ENCODE measurements at places on chromosomes 12 and 14.
A peak's percentile ranks its signal among the peaks of the same experiment; 100 is the strongest.

DNA sequence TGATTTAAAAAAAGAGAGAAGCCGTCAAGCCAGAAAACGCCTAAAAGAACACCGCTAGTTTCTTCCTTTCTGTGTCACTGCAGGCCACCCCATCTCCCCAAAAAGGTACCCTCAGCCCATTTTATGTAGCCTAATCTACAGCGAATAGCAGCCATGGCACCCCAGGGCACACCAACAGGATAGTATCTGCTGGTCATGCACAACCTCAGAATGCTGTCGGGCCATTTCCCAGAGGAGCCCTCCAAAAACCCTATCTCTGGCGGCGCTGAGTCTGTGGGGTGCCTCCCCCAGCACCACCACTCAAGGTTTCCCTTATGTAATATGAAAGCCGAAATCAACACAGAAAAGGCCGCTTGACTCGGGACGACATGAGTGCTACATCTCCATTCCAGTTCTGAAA, 98.9 kb downstream of the BCL11B start:
- DNase-seq, result no peak

- DNase-seq, result no peak
Measured at GRCh38 chr14:93153121-93153520, 31.6 kb downstream of the MOAP1 start.

- peak; percentile 26 for DNase-seq
Measured at GRCh38 chr12:102879144-102879763, 37.8 kb downstream of the PAH start.

DNA sequence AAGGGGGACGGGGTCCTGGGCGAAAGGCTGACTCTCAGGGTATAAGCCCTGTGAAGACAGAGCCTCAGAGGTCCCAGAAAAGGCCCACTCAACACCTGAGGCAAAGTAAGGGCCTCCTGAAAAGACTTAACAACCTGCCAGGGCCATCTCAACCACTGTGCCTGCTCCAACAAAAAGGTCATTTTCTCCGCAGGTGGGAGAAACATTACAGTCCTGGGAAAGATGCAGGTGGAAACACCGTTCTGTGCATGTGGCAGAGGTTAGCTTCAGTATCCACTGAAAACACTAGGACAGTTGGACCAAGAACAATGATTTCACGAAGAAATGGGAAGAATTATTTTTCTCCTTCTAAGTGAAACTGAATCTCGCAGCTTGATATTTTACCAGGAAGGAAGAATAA, 50.9 kb downstream of the CCDC88C start:
- no peak for DNase-seq

DNA sequence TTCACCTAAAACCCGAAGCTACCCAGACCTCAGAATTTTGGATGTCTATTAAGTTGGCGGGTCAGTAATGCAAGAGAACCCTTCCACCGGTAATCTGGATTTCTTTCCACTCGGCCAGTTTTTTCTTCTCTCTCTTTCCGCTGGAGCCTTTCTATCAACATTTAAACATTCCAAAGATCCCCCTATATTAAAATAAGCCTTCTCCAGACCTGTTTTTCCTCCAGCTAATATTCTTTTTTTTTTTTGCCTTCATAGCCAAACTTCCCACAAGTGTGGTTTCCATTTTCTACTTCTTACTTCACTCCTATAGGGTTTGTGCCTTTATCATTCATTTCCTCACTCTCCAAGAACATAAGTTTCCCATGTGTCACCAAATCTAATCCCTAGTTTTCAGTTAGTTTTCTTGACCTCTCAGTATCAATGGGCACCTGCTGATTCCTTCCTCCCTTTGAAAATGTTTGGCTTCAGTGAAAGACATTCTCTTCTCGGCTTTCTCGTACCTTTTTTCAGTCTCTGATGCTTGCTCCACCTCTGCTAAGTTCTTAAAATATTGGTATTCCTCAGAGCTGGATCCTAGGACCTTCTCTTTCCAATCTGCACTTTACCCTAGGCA, 583 bp upstream of the SDR39U1 start:
- no peak for DNase-seq

DNA sequence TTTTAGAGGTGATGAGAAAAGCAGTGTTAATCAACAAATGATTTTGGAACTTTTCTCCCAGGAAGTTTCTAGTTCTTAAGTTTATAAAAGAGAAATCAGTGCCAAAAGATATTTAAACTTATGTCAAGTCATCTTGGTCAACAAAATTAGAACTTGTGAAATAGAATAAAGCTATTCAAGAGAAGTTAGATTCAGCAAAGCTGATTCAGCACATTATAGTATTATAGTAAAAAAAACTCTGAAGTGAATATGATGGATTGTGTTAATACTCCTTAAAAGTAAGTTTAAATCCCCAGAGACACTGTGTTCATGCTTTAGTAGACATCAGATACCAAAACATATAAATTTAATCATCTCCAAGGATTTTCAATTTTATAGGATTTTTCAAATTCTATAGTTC, 210.2 kb upstream of the RPL10L start:
- DNase-seq, result no peak

DNA sequence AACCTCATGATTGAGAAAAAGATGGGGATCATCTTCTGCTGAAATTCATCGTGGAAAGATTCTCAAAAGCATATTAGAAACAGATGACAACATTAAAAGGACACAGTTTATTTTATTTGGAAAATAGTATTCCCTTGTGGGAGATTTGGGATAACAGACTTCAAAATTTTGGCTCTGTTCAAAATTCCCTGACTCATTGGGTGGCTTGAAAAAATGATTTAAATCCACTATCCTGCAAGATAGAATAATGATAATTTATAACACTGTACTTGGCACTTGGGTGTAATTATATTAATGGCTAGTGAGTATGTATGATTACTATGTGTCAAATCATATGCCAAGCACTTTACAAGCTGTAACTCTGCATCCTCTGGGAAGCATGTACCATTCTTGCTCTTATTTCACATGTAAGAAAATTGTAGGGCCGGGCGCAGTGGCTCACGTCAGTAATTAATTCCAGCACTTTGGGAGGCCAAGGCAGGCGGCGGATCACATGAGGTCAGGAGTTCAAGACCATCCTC, 128.8 kb downstream of the LMNTD1 start:
- no peak for DNase-seq

- no peak for DNase-seq
Measured at GRCh38 chr12:30967026-30967425, 40.5 kb downstream of the TSPAN11 start.

DNA sequence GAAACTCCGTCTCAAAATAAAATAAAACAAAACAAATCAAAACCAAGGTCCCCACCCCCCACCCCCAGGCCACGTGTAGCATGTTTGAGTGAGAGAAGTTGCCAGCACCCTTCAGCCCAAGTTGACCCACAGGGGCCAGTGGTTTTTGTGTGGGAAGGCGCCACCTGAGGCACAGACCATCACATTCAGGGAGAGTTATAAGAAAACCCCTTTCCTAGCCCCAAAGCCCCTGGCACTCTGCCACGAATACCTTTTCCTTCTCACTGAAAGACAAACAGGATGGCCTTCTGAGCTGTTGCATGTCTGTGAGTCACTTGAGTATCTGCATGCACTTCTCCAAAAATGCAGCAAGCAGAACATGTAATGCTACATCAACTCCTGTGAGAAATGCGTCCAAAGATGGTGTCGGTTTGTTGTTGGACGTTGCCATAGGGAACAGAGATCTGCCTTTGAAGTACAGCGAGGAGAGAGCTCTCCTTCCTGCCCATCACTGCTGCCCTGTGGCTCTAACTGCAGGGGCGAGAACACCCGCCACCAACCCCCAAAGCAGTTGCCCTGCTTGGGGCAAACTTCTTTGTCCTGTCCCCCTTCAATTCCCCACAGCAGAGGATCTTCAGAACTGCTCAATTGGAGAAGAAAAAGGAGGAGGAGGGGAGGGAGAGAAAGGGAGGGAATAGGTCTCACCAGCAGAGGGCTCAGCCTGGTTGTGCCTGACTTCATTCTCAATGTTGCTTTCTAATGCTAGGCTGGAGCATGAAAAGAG, 2.7 kb upstream of the TRAF3 start:
- peak; percentile 84 for DNase-seq

DNA sequence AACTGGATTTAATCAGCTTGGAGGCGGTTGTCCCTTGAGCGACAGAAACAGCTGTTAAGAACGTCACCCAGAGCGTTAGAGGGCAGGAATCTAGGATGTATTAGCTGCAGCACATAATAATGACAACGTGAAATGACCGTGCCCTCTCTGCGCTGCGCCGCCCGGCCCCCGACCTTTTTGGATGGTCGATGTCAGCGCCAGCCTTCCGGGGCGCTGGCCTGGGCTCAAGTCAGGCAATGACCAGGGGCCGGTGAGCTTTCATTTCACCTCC, 427 bp upstream of the TMEM120B start:
- no peak for DNase-seq

DNA sequence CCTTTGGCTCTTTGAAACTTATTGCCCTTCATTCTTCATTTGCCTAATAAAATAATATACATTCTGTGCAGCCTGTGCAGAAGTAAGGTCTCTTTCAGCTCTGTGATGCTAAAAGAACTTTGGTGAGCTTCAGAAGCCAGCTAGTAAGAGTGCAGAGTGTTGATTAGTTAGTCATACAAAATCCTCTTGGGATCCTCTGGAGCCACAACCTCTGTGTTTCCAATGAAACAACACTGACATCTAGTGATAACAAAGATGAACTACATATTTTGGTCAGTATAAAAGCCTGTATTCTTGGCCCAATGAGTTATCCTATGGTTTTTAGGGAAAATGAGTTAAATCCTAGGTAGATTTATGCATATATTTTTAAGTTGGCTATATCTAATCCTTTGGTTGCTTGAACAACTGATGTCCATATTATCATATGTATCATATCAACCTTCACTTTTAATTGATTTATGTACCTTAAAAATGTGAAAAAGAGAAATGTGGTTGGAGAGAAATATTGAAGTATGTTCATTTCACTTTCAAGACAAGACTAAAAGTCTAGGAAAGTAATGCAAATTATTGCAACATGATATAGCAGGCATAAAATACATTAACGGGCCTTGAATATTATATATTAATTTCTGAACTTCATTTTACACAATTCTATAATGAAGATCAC, 158.4 kb downstream of the KLHL28 start:
- DNase-seq, result peak; percentile 59

GRCh38 chr14:76022991-76023390, 37.4 kb downstream of the IFT43 start:
- DNase-seq, result no peak
